GF-D8 (cell line): ENCODE measurements at places on chromosomes 13 and 19.

GRCh38 chr19:51365965-51366388, at the start of gene ETFB:
ETFB (minus strand) TSS chr19:51366388; CDS start chr19:51366326, 62 bp downstream.
- no peak for DNase-seq

DNA sequence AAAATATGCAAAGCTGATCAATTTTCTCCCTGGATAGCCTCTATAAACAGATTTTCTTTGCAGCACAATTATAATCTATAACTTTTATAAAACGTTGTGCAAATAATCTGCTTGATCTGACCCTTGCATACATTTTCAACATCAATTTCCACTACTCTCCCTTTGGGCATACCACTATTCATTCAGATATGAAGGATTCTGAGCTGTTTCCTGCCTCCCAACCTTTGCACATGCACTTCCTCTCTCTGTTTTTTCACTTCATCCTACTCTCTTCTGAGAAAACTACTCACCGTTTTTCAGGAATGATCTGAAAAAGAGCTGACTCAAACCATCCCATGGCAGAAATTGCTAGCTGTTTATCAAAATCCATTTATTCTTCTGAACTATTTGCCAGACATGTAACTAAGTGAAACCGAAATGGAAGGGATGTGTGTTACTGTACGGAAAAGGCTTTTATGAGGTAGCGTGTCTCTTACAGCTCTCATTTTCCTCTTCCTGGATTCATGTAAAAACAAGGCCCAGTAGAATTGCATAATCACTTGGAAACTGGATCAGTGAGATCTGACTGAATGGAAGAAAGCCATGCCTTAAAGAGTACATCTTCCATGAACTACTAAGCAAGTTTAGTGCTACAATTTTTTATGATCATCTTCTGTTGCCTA, 1447.3 kb upstream of the MIR17HG start:
- DNase-seq: no peak

- no peak for DNase-seq
Observed at GRCh38 chr13:93700115-93700514, 473.5 kb downstream of the GPC6 start.

GRCh38 chr19:13398182-13398581, 108.1 kb downstream of the CACNA1A start:
- no peak for DNase-seq

- no peak for DNase-seq
Observed at GRCh38 chr19:53389978-53390377, 5.0 kb upstream of the ZNF765 start.
